ENCODE measurements at places on chromosomes 1 and 21.

- DNase-seq: no peak
Observed at GRCh38 chr1:198253259-198253658, 96.5 kb downstream of the NEK7 start.

GRCh38 chr1:68442822-68443556, 6.8 kb downstream of the RPE65 start:
- no peak for DNase-seq

DNA sequence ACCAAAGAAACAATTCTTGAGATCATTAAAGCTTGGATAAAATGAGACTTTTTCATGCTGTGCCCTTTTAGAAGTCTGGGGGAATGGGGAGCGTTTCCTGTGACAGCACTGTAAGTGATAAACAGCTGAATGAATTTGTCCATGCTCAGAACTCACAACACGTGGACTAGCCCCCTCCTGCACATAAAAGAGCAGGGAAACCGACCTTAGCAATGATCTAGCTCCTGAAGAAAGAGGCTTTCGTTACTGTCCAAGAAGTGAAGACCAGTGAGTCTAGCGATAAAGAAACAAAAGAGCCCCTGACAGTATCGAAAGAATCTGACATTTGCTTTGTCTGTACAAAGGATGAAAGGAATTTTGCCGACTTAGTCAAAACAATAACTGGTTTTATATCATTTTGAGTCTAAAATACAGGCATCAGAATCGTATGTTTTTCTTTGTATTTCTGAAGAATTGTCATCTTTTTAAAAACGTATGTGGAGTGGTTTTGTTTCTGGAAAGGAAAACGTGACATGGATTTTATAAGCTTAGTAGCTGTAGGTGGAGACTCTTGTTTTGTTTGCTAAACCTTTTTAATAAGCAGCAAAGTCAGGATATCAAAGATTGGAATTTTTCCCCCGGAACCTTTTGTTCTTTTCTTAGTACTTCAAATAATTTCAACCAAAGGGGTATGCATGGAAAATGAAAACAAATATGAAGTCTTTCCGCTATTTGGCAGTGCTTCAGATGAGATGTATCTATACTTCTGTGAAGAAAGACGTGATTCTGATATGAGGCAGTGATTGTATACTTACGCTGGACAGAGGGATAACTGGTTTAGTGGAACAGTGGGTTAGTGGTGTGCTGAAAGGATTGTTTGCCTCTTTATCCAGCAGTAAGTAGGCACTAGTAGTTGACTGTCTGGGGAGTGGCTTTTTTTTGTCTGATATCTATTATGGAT, 61.0 kb downstream of the MAST2 start:
- DNase-seq: no peak

- DNase-seq: no peak
Observed at GRCh38 chr1:34319218-34319617, 142.5 kb downstream of the C1orf94 start.

DNA sequence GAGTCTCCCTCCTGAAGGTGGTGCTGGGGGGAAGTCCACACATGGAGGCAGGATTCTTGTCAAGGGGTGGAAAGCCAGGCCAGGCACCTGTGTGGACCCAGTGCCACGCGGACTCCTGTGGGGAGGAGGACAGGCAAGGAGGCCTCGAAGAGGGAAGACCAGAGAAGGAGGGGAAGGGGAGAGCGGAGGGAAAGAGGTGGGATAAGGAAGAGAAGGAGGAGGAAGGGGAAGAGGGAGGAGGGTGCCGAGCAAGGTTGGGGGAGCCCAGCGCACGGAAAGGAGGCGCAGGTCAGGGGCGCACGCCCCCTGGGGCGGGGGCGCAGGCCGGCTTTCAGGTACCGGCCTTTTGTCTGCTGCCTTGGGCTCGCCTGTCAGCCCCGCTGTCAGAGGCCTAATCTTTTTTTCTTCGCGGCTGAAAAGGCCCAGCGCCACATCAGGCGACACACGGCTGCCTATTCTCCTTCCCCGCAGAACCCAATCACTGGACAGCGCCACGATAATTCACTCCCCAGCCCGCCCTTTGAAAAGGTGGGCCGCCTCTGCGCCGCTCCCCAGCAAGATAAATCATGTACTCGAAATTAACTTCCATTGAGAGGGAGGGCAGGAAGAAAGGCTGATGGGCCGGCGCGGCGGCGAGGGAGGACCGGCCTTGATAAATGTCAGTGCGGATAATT, 42.5 kb downstream of the PRDM16 start:
- DNase-seq: no peak

DNA sequence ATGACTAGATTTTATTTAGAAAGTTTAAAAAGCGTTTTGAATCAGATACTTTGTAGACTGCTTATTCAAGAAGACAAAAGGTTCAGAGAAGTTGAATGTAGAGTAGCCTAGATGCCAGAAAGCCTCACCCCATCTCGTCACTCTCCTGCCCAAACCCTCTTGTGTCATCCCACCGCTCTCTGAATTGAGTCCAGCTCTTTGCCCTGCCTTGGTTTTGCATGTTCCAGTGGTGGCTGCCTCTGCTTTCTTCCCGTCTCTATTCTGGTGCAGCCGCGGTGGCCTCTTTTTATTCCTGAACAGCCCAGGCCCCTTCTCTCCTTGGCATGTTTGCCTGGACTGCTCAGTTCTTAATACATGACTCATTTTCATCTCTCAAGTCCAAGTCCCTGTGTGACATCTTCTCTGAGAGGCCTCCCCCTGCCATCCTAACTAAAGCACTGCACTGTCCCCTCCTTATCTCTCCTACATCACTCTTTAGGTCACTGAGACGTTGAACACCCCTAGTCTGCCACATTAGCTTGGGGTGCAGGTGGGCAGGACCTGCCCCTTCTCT, 22.9 kb downstream of the PRDM2 start:
- no peak for DNase-seq

- DNase-seq: no peak
Observed at GRCh38 chr1:80542231-80542630, 1258.5 kb upstream of the ADGRL2 start.

- DNase-seq: no peak
Observed at GRCh38 chr1:41362749-41363590, 1.7 kb downstream of the FOXO6 start.

DNA sequence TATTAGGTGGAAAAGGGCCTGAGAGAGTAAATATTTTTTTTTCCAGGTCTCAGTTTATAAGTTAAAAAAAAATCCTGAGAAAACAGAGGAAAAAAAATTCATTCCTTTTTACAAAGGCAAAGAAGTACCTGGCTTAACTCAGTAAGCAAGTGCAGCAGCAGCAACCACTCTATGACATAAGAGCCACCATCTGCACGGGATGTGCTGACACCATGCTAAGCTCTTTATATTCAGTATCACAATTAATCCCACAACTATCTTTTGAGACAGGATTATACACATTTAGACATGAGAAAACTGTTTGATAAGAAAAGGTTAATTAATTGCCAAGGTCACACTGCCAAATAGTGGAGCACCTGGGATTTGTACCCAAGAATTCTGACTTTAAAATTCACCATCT, 13.4 kb upstream of the DPT start:
- no peak for DNase-seq

DNA sequence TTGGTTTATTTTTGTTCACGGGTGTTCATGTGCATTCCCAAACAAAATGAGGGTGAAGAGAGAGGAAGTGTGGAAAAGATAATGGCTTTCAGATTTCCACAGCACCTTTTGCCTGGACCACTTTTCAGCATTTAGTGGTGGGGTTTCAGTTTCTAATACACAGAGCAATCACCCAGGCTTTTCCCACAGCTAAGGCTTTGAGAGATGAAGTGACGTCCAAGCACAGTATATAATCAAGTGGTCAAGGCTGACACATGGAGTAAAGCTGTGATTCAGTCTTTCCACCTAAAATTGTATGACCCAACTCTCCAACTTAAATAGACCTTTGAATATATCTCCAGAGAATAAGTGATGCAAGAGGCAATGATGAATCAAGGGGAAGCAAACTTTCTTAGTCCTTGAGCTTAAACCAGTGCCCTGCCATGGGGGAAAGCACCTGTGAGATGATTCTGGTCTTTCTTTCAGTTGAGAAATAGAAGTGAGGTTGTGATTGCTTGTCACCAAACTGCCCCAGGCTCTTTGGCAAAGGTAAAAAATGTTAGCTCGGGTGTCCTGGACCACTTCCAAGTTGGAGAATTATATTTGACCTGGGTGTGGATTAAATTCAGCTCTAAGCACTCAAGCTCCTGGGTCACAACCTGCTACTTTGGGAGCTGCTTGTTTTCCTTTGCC, 2.4 kb upstream of the PIK3R3 start:
- no peak for DNase-seq

GRCh38 chr1:223038288-223039006, 104.6 kb downstream of the TLR5 start:
- no peak for DNase-seq

DNA sequence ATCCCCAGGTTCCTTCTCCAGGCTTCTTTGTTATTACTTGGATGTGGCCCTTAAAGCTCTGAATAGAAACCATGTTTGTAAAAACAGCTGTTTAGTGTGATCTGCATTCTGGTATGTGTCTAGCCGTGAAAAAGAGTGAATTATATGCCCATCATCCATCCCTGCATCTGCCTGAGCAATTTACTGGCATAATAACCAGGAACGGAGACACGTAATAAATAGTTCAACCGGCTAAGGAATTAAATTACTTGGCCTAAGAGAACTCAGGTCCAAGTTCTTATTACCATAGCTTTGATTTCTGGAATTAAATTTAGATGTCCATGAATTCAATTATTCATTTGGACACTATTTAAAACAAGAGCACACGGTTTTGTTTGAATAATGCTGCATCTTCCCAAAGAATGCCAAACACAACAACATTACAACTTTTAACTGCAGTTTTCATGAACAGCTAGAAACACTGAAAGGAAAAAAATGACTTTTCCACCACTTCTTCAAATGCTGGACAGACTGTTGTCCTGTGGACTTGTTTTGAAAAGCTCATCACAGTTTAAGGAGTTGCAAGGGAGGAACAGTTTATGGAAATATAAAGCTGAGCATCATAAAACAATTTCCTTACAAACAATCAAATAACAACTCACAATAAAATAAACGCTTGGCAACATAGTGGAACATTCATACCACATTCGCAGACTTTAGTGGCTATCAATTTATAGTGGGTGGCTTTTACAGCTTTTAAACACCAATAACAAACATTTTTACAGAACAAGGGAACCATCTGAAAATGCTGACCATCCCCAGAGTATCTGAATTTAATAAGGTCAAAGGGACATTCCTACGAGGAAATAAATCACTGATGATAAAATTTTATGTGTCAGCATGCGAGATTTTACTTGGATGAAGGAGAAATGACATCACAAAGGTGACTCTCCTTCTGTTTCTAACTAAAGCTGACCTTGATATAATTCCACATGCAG, 144.7 kb downstream of the APP start:
- no peak for DNase-seq

GRCh38 chr1:33332881-33333280, 12.0 kb upstream of the A3GALT2 start:
- DNase-seq: no peak

DNA sequence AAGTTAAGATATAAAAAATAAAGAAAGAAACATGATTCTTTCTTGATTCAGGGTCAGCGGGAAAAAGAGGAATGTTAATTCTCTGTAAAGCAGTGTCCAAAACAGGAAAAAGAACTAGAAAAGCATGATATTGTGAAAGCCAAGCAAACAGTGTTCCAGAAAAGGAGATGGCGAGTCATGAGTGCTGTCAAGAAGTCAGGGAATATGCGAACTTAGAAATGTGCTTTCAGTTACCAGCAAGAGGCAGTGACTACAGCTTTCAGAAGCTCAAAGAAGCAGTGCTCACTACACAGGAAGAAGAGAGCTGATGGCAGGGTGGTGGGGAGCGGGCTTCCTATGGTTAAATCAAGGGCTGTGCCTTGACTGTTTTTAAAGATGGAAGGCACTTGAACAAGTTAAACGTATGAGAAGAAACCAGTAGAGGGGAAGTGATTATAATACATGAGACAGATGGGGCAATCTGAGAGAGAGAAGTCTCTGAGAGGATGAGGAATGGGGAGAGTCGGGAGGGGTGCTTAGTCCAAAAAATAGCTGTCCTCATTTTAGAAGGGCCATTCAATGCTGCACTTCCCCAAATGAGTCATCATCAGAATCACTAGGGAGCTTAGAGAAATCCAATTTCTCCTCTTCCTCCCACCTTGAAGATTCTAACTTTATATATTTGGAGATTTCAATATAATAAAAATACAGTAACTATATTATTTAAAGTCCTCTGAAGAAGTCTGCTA, 90.4 kb downstream of the KCNK1 start:
- DNase-seq: no peak

DNA sequence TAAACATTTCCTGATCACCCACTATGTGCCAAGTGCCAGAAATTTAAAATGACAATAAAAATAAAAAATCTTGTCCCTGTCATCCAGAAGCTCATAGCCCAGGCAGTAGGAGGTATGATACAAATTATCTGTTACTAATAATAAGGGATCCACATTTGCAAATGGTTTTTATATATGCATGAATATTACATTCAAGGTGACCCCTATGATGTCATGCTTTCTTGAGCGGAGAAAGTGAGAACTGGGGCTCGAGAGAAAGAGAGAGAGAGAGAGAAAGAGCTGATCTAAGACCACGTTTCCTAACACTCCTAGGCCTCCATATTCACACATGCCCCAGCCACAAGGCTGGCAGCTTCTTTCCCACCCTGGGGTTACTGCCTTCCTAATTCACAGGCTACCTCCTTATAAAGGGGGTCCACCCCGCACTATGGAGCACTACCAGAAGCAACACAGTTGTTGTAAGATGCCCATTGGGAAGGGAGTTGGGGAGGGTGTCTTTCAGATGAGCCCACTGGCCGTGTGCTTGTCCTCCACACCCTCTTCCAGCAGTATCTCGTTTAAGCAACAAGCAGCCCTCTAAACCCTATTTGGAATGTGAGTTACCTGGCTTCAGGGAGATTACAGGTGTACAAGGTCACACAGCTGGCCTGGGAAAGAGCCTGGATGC, 28.8 kb upstream of the LRRN2 start:
- DNase-seq: no peak

- no peak for DNase-seq
Observed at GRCh38 chr1:199087144-199087543, 448.3 kb downstream of the PTPRC start.

DNA sequence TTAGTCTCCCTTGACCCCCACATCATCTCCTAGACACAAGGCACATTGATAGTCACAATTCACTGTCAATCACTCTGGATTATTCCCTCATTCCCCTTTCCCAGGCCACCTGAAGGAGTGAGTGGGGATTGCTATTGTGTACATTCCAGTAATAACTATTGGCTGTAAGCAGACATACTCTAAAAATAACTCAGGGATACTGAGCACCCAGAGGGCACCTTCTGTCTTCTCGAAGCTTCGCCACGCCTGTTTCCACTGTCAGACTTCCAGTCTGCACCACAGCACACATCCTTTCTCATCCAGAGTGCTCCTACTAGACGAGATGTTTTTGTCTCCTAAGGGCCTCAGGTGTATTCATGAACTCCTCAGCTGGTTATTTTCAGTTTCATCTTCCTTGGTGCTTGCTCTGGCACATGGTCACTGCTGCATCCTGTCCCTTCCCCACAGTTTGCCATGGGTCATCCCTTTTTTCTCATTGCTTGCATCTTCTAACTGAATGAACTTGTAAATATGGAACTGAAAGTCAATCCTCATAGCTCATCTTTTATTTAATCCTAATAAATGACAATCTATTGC, 848 bp upstream of the APOBEC4 start:
- DNase-seq: no peak

- no peak for DNase-seq
Observed at GRCh38 chr1:43285269-43285990, at the start of gene C1orf210. Gene C1orf210 (minus strand): TSS chr1:43285581. CDS start chr1:43283270, 2,311 bp downstream.
